ENCODE measurements at places on chromosomes 3 and 15.

GRCh38 chr3:185065059-185065458 lies 87.8 kb downstream of the C3orf70 start:
- DNase-seq = no peak

DNA sequence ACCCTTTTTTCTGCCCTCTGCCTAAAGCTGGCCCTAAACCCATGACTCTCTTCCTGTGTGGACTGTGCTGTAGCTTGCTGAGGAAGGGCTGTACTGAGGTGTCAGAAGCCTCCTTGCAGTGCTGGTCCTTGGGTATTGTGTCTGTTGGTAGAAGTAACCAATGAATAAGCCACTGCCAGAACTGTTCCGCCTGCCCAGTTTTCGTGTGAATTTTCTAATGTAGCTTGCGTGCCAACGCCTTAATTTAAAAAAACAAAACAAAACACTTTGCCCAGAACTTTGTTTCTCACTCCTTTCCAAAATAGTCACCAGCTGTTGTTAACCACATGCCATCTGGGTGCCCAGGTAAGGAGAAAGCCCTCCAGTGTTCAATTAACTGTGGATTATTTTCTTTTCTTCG lies 101.9 kb downstream of the KLHL25 start:
- DNase-seq = no peak

DNA sequence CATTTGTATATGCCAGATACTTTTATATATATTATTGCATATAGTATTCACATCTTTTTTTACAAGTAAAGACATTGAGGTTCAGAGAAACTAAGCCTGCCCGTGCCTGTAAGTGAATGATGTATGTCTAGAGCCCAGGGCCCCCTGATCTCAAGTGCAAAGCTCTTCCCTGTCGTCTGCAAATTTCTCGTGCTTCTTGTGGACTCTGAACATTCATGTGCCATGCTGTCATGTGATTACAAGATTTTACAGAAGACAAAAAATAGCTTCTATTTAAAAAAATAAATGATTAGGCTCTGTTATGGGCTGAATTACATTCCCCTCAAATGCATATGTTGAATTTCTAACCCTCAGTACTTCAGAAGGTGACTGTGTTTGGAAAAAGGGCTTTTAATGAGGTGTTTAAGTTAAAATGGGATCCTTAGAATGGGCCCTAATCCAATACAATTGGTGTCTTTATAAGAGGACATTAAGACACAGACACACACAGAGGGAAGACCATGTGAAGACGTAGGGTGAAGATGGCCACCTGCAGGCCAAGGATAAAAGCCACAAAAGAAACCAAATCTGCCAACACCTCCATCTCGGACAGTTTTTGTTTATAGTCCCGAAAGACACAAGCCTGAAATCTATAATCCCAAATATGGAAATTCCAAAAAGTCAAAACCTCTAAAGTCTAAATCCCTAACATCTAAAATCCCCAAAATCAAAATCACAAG lies 3.9 kb upstream of the MASP1 start:
- DNase-seq = no peak

- peak; percentile 10 for DNase-seq
These were observed 650.8 kb upstream of the ADAMTS9 start for GRCh38 chr3:65338571-65338970.

DNA sequence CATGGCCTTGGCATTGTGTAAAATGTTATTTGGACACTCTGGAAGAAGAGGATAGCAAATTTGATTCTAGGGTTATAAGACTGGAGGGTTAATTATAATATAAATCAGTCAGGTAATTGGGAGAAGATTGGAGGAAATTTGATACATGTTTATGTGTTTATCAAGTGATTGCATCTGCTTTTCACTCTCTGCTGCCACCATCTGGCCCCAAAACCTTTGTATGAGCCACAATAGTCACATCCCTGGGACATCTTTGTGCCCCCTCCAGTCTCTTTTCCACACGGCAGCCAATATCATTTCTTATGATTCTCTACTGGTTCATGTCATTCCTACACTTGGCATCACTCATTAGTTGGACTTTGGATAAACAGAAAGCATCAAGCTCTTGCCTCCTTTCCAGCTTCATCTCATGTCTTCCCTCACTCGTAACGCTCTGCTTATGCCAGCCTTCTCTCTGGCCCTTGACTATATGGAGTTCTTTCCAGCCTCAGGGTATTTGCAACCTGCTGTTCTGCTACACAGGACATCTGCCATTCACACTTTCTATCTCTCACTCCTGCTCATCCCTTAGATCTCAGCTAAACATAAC lies 602.3 kb upstream of the SUCLG2 start:
- DNase-seq = no peak

DNA sequence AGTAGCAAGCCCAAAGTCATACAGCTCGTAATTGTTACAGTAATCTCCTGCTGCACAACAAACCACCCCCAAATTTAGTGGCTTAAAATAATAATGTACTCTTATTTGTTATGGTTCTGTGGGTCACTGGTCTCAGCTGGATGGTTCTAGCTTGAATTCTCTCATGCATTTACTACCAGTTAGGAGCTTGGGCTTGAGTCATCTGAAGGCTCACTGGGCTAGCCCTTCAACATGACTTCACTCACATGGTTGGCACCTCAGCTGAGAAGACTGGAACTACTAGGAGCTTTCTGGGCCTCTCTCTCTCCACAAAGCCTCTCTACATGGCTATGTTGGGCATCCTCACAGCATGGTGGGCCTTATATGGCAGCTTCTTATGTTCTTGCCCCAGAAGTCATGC lies 12.5 kb downstream of the PCOLCE2 start:
- no peak for DNase-seq

DNA sequence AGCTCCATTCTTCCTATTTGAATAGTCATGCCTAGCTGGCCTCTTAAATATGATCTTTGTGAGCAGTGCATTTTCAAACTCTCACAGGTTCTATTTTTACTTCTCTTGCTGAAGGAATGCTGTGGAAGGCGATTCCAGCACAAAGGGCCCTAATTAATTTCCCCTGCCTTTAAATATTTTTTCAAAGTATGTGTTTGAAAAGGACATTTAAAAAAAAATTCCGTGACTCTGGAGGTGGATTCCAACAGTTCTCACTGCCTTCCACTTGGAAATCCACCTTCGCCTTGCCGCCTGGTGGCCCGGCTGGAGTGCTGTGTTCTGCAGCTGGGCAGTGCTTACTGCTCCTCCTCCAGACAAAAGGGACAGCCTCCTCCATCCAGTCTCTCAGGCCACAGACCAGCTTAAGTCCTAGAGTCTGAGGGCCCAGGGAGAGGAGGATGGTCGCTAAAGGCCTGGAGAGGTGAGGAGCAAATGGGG lies 61.5 kb upstream of the CORO2B start:
- DNase-seq = no peak

GRCh38 chr3:178795349-178795748 lies 259.1 kb downstream of the KCNMB2 start:
- DNase-seq = no peak

DNA sequence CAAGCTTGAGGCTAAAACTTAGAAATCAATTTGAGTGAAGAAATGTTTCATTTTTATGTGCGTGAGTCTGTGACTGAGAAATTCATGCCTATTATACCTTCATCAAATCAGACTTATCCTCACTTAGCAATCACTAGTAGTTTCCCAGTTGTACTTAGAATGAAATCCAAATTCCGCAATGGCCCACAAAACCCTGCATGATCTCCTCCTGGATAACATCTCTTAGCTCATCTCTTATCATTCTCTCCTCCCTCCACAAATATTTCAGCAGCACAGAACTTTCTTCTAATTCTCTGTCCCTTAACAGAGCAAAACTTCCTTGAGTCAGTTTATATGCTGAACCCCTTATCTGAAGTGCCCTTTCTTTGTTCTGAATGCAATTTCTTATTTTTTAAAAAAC lies 198.8 kb upstream of the TGFBR2 start:
- no peak for DNase-seq

DNA sequence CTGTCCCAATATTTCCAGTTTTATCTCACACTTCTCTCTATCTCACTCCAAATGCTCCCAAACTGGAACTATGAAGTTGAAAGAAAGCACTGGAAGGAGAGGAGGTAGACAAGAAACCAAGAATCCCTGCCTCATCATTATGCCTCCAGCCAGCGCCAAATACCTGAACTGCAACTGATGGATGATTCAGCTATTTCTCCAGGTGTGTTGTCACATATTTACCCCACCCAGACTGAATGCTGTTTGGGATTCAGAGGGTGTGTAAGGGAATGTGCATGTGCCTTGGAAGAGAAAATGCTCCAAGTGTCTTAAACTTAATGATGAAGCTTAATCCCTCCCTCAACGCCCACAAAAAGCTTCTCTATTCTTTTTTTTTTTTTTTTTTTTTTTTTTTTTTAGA lies 269.5 kb upstream of the ATP11B start:
- DNase-seq = no peak

- no peak for DNase-seq
These were observed 231.2 kb upstream of the CADM2 start for GRCh38 chr3:84727616-84728015.

GRCh38 chr3:173659972-173660371 lies 262.4 kb downstream of the NLGN1 start:
- no peak for DNase-seq

DNA sequence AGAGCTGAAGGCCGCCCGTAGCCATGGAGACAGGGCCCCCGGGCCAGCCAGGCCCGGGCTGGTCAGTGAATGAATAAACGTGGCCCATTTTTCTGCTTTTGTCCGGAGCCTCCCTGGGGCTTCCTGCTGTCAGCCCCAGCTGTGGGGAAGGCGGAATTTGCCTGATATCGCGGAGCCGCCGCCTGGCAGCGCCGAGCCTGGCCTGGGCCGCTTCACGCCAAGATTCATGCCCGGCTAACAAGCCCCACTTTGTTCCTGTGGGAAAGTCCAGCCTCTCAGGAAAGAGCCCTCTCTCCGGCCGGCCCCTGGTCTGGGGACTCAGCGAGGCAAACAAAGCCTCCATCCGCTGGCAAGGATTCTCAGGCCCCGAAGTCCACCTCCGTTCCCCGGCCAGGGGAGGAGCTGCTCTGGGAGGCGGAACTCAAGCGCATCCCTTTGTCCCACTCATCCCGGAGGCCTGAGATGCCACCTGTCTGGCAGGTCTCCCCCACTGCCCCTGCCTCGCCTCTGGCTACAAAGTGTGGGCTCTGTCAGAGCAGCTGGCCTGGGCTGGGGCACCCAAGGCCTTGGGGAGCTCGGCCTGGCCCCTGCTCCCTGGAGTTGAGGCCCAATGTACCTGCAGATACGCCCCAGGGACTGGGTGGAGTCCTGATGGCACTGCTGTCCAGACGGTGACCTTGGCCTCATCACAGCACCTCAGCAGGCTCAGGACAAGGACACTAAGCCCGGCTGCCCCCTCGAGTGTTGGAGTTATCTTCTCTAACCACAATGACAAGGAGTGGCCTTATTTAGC lies 51.6 kb upstream of the SLC6A11 start:
- no peak for DNase-seq

GRCh38 chr3:89494734-89495133 lies 387.3 kb downstream of the EPHA3 start:
- no peak for DNase-seq

- peak; percentile 59 for DNase-seq
These were observed at the start of gene ABHD14A for GRCh38 chr3:51974963-51975851. TSS of gene ABHD14A (plus strand) at chr3:51975064. CDS start at chr3:51975136, 72 bp downstream.

- DNase-seq = peak; percentile 7
These were observed 69.2 kb upstream of the CSTA start for GRCh38 chr3:122255757-122256439.

DNA sequence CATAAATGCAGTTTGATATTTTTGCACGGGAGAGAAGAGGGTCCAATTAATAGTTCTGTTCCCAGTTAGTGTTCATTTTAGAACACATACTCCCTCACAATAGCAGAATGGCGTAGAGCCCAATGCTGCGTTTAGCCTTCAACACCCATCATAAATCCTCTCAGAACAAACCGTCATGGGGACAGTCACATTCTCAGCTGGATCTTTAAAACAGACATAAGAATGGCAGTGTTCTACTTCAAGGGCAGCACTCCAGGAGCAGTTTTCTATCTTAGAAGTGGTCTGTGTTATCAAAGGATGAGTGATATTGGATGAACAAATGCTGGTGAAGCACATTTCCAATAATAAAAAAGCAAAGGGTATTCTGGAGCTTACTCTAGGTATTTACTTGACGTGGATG lies 230.5 kb downstream of the PDZRN3 start:
- no peak for DNase-seq

GRCh38 chr3:31530960-31531335 lies 1.8 kb upstream of the STT3B start:
- no peak for DNase-seq

GRCh38 chr3:14152233-14152962 lies 26.0 kb downstream of the XPC start:
- no peak for DNase-seq

DNA sequence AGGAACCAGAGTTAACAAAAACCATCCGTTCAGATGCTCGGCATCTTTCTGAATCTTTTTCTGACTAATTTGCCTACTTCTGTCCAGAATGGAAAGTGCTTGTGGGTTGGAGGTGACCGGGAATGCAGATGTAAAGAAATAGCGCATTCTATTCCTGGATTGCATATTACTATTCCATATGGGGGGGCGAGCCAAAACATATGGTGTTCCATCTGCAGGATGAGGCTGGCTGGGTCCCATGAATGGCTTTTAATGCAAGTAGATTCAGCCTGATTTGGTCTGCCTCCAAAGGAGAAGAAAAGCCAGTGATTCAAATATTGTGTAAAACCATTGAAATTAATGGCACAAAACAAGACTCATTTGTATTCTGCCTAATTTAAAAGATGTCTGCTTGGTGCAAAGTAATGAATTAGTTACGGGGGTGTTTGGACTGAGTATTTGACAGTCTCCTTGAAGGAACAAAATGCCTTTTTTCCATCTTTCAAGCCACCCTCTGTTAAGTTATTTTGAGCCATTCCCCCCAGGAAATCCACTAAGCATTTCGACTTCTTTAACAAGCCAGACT lies 99.0 kb downstream of the ST8SIA2 start:
- DNase-seq = no peak

- no peak for DNase-seq
These were observed 5.9 kb upstream of the FBXL2 start for GRCh38 chr3:33271324-33271723.

DNA sequence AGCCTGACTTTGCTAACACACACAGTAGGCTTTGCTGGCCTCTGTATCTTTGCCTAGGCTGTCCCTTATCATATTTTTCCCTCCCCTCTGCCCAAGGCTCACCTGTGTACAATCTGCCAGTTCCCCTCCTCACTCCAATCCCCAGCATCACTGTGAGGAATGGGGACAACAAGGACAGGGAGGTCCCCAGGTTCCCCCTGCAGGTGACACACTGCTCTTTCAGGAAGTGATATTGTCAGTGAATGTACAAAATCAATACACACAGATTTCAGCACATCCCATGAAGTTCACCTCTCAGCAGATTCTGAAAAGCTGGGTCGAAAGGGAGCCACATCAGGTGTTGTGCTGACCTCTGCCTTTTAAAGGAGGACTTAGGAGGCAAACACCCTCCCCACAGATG lies 177.5 kb downstream of the RAB11A start:
- DNase-seq = no peak

All from kidney capillary endothelial cell (primary cell).